ENCODE measurements at places on chromosomes 7 and 10. TPM values are rescaled to one million over a fixed set of nuclear protein-coding genes. Genes with fewer than 3 reads are reported as not detected.
A peak's percentile ranks its signal among the peaks of the same experiment; 100 is the strongest.

- no peak for DNase-seq
Measured at GRCh38 chr7:73985737-73986141, 42.2 kb upstream of the ELN start.

DNA sequence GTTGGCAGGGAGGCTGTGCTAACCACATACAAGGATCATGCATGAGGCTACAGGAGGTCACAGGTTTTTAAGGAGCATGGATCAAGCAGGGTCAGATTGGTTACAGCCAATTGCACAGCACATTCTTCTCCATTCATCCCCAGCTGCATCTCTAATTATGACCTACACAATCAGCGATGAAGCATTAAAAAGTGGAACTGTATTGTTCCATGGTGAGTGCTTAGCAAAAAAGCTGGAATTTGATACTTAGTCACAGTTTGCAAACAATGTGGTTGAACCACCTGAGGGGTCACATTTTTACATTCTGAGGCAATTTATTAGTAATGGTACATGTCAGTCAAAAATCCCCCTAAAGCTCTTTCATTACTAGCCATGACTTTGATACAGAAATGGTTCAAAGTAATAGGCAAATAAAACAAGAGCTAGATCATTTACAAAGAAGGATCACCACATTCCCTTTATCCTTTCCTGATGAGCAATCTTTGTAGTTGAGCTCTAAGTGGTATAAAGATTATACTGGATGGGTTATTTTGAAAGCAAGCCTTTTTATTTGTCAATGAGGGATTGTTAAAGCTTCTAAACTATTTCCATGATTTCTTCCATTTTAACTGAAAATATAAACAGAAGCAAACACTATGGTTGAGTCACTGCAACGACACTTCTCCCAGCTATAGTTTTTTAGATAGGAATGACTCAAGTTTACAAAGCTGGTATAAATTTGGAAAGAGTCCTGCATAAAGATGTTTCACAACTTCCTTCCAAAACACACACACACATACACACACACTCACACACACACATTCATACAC lies 217.8 kb upstream of the SEMA3A start:
- peak; percentile 31 for DNase-seq

Gene FZD1
- 13.3 TPM for total RNA-seq

Gene JCAD
- 13.2 TPM for total RNA-seq

Gene CNNM1
- total RNA-seq, result not detected

DNA sequence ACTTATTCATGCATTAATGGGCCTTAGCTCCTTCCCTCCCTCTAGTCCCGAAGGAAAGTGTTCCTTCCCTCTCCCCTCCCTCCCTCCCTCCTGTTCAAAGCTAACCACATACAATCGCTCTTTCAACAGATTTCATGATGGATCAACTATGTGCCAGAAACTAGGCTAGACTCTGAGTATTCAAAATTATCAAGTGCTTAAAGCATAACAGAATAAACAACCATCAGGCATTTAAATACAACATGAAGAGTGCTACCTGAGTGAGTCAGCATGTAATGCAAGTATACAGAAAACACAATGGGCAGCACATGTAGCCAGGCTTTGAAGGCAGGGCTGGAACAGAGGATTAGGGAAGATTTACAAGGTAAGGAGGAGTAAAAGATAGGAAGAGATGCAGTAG lies 11.3 kb downstream of the CHCHD3 start:
- DNase-seq, result no peak

- no peak for DNase-seq
Measured at GRCh38 chr7:137925091-137925490, 76.8 kb downstream of the CREB3L2 start.

DNA sequence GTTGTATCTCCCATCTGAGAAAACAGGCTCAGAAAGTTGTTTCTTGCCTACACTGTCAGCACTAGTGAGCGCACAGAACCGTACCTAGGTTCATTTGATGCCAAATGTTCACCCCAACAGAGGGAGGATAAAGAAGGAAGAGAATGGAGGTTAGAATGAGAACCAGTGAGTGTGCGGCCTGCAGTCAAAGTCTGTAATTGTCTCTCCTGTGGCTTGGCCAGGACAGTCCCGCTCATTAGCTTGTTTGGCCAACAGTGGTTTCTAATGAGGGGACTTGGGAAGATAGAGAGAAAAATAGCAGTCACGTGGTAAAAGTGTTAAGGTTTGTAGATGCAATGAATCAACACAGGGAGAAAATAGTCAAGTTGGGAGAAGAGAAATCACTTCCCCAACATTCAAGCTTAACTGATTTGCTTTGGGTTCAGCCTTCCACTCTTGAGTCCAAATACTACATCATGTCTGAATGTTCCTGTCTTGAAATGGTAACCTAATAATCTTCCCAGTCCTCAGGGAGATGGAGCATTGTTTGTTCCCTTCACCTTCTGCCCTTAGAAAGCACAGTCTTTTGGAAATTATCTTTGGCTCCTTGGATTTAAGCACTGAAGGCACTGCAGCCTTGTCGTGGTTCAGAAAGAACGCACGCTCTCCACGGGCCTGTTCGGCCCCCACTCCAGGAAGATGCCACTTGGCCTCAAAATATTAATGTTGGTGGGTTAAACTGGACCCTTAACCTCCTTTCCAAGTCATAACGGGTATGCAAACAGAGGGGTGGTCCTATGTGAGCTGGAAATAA lies 360.4 kb upstream of the ZNF32 start:
- DNase-seq, result no peak

DNA sequence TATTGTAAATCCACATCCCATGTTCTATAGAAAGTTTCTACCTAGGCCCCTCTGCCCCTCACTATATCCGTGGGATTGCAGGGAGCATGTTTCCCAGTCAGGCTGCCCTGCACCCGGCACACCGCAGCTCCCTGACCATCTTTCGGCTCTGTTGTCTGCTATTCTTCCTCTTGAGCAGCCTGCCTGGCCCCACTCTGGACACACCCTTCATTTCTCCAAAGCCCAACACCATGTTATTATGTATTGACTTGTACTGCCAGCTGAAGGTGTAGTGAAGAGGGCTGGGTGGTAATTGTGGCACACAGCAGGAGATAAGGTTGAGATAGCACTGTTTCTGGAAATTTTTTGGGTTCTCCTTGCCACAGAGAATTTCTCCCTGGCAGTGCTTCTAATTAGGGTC lies 9.8 kb downstream of the LRMDA start:
- DNase-seq, result no peak

Gene ANLN
- total RNA-seq, result 37.0 TPM

Gene OR6V1
- total RNA-seq, result not detected

DNA sequence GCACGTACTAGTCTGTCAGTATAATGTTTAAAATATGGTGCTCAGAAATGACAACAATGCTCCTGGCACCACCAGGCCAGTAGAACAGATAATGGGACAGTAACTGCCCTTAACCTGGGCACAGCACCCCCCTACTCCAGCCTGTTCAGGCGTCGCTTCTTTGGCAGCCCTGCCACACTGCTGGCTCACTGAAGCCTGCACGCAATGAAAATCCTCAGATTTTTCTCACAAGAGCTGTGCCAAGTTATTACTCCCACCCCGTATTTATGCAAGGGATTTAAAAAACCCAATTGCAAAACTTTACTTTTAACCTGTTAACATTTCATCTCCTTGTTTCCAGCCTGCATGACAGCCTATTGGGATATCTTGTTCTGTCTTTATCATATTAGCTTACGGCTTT lies 56.6 kb upstream of the LAMB1 start:
- DNase-seq, result peak; percentile 5

DNA sequence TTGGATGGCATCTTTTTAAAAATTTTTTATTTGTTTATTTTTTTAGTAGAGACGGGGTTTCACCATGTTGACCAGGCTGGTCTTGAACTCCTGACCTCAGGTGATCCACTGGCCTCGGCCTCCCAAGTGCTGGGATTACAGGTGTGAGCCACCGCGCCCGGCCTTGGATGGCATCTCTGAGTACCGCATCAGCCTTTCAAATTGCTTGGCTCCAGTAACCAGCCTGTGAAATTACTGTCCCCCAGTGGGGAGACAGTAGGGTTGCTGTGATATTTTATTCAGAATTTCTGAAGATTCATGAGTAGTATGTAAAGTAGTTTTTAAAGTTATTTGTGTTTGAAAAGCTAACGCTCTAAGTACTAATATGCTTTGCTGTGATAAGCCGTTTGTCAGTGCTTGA lies 1.2 kb downstream of the NUB1 start:
- no peak for DNase-seq

GRCh38 chr10:48594803-48595538 lies 9.9 kb downstream of the ARHGAP22 start:
- peak; percentile 47 for DNase-seq

- DNase-seq, result no peak
Measured at GRCh38 chr10:50232261-50232639, 19.1 kb downstream of the ASAH2 start.

Gene CRHR2
- total RNA-seq, result not detected

Gene LMOD2
- 125 TPM for total RNA-seq

Gene METTL27
- 4.0 TPM for total RNA-seq

- no peak for DNase-seq
Measured at GRCh38 chr10:133461027-133461426, 7.3 kb downstream of the SCART1 start.

DNA sequence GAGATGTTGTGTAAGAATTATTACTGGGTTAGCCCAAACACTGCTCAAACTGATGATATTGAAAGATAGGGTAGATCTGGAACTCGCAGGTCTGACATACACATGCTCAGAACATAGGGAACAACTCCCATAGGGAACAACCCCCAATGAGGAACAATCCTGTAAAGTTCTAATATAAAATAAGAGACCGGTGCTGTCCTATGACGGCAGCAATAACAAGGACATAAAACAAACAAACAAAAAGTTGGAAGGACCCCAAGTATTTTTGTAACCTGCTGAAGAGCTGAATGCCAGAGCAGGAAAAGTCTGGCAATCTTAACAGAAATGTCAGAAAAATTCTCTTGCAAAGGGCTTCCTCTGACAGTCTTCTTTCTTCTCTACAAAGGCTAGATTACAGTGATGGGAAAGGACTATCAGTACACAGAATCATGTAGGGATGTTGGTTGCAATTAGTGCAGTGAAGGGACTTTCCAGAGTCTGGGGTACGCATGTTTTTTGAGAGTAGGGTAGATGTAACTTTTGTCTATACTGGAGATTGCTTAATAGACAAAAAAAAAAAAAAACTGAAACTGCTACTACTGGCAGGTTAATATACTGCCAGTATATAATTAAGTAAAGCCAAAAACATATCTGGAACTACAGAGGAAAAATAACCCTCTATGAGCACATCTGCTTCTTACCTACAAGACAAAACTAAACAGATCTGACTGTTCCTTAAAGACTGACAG lies 35.5 kb downstream of the IDE start:
- DNase-seq, result no peak

Gene TAS2R4
- 0.68 TPM for total RNA-seq

DNA sequence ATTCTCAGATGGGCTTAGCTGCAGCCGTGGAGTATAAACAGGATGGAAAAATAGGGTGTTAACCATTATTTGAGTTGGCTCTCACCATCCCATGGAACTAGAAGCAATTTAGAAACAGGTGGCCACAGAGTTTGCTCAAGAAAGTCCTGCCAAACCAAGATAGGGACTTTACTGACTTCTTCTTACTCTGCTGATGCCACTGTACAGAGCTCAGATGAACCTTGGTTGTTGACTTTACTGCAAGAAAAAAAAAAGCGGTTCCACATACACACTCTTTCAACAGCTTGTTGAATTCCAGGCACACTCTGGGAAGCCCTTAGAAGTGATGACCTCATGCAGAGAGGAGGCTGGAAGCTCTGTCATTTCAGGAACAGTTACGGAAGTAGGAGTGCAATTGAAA lies 753.4 kb downstream of the NRG3 start:
- DNase-seq, result no peak

Gene ANKRD2
- total RNA-seq, result 61.9 TPM

Gene SFTPA1
- total RNA-seq, result not detected

DNA sequence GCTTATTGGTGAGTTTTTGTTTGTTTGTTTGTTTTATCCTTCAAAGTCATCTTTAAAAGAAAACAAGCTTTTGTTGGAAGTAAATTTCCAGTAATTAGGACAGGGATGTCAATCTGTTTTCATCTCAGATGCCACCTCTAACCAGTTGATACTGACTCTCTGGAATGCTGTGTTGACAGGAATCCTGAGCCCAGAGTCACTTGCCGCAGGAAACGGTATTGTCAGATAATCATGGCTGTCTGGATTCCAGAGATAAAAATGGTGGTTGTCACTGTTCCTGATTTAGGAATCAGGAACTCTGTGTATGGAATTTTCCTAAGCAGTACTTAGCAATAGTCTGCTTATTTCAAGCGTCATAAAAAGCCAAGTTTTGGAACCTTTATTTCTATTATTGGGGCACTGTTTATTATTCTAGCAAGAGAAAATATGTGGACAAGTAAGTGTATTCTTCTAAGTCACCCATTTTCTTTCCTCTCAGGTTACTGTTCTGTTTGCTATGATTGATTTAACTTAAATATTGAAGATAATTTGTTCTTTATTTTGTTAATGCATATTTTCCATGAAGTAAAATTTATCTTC lies 39.2 kb downstream of the CDC123 start:
- peak; percentile 5 for DNase-seq

- DNase-seq, result peak; percentile 32
Measured at GRCh38 chr7:107446531-107446930, 23.3 kb upstream of the GPR22 start.

Gene LRRC27
- total RNA-seq, result 9.3 TPM

Gene NPC1L1
- not detected for total RNA-seq

DNA sequence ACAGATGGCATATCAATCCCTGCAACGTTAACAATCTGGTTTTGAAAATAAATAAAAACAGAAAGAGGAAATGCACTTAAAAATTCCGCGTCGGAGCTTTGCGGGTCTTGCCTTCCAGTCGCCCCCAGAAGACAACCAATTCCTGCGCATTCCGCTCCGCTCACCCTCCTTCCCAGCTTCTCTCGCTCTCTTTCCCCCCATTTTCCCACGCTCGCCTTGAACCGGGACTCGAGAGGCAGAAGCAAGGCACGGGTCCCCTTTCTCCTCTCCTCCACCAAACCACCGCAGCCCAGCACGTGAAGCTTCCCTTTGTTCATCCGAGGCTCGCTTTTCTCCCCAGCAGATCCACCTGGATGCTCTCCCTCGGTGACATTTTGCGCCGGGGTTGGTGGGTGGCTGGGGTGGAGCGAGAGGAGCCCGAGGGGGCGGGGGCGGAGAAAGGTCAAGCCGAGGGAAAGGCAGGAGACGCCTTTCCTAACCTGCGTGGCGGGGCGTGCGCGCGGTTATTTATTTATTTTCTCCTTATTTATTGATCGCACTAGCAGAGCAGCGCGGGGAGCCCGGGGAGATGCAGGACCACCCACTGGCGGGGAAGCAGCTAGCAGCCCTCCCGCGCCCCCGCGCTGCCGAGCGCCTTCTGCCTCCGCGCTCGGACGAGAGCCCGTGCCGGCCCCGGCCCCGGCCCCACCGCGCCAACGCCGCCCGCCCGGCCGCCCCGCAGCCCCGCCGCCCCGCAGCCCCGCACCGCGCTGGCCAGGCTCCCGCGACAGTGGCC lies at the start of gene KCND2:
KCND2 (plus strand) TSS at position 475 of the 775 bp plus-strand sequence.
- peak; percentile 32 for DNase-seq

DNA sequence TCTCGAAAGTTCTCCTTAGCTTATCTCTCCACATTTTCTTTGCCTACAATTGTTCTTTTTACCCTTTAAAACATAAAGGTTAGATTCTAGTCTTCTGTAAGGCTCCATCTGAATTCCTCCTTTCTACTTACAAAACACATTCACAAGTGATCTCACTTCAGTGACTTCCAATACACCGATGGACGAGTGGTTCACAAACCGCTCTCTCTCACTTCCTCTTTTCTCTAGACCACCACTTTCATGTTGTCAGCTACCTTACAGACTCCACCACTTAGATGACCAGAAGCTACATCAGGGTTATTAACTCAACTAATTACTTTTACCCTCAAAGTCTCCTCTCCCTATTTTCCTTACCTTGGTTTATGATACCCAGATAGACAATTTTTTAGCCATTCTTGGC lies 11.8 kb downstream of the MET start:
- no peak for DNase-seq

Gene CFAP43
- total RNA-seq, result not detected

- no peak for DNase-seq
Measured at GRCh38 chr10:129552119-129552518, 85.1 kb downstream of the MGMT start.

Measured in myocyte (in vitro differentiated cells).